ENCODE measurements at places on chromosomes 1 and 21. TPM values are rescaled to one million over a fixed set of nuclear protein-coding genes. Genes with fewer than 3 reads are reported as not detected.

Gene DENND2D
- total RNA-seq: not detected

Gene ATP6V1G3
- not detected for total RNA-seq

DNA sequence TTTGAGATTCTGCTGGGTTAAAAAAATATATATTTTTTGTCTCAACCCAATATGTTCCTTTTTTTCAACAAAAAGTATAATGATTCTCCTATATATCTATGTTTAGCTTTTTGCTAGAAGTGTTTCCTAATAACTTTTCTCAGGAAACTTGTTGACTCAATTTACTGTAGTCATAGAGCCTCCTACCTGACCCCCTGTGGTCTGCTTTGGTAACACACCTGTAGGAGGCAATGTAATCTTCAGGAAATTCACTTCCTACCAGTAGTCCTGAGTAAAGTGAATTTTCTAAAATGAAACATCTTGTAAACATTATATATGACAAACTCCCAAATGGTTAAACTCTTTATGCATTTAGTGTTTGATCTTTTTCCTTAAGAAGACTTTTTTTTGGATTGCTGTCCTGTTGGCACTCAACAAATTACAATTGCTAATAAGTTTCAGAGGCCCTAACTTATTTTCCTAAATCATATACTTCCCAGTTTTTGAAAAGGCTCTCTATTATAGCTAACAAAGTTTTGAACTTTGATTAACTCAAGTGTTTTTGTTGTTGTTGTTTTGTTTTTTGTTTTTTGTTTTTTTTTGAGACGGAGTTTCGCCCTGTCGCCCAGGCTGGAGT is 118.3 kb downstream of the OLFML2B start:
- no peak for DNase-seq

GRCh38 chr1:93991271-93991670 is 82.0 kb upstream of the GCLM start:
- DNase-seq: no peak

DNA sequence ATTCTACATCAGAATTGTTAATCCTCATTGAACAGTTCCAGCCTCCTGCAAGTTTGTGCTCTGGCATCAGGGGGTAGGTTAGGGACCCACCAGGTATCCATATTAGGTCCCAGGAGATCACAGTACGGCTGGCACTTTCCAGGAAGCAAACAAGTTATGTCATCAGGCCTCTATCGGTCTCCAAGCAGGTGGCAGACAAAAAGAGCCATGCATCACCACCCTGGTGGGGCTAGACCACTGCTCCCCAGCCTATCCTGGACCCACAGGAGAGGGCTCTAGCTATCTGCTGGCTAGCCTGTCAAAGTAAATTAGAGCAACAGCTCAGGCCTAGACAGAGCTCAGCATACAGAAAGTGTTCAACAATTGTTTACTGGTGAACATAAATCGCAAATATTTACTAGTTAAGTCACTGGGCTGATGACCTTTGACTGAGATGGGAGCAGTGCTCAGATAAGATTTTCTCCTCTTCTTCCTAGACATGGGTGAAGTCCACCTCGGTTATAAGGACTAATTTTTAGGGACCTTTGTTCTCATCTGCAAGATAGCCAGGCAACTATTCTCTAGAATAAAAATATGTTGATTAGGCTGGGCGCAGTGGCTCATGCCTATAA is 6.4 kb downstream of the NUAK2 start:
- DNase-seq: no peak

- DNase-seq: no peak
These were observed 61.8 kb downstream of the RUNX3 start for GRCh38 chr1:24868016-24868875.

Data from HT1080 (cell line).